ENCODE measurements at places on chromosomes 5 and 9. TPM values are rescaled to one million over a fixed set of nuclear protein-coding genes. Genes with fewer than 3 reads are reported as not detected.

Gene COL15A1
- 6.4 TPM for total RNA-seq

Gene CAVIN4
- total RNA-seq: 0.25 TPM

Gene C5orf63
- total RNA-seq: 2.6 TPM

Gene PGGT1B
- total RNA-seq: 5.8 TPM

Gene PCDHGA3
- total RNA-seq: 5.1 TPM

Gene PCDHB6
- 0.06 TPM for total RNA-seq

Gene PCDHAC1
- not detected for total RNA-seq

Gene RUSC2
- 15.7 TPM for total RNA-seq

Gene TAF11L5
- total RNA-seq: not detected

Gene PCDH1
- total RNA-seq: 4.9 TPM

Gene FOXI1
- total RNA-seq: not detected

Gene TAF11L11
- total RNA-seq: not detected

Gene SLC6A18
- total RNA-seq: not detected

Gene FAM174A
- total RNA-seq: 18.1 TPM

Gene CCDC187
- total RNA-seq: 0.05 TPM

Gene DNM1
- total RNA-seq: 5.6 TPM

Gene ENTPD2
- total RNA-seq: not detected

Gene SLC34A1
- total RNA-seq: not detected

Data from cardiac ventricle fibroblast (primary cell).